Nucleus accumbens (tissue), 56 donors: ENCODE measurements at places on chromosomes 13 and 19.
A peak's percentile ranks its signal among the peaks of the same experiment; 100 is the strongest.

GRCh38 chr13:42112864-42113263 lies 64.4 kb downstream of the DGKH start:
- no peak for DNase-seq

DNA sequence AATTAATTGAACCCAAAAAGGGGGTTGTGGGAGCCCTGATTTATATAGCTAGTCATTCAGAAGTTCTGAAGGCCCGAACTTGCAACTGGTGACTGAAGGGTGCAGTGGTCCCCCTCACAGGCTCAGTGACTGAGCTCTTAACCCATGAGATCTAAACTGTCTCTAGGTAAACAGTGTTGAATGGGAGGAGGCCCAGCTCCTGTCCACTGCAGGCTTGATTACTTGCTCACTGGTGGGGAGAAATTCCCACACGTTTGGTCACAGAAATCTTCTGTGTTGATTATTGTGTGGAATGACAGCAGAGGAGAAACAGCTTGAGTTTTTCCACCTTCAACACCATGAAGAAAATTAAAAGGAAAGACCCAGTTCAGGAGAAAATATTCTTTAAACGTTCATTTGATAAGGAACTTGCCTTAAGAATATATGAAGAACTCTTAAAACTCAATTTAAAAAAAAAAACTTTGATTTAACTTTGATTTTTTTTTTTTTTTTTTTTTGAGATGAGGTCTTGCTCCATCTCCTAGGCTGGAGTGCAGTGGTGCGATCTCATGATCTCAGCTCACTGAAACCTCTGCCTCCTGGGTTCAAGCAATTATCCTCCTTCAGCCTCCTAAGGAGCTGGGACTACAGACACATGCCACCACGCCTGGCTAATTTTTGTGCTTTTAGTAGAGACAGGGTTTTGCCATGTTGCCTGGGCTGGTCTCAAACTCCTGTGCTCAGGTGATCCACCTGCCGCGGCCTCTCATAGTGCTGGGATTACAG lies 249.3 kb downstream of the UQCRFS1 start:
- no peak for DNase-seq

DNA sequence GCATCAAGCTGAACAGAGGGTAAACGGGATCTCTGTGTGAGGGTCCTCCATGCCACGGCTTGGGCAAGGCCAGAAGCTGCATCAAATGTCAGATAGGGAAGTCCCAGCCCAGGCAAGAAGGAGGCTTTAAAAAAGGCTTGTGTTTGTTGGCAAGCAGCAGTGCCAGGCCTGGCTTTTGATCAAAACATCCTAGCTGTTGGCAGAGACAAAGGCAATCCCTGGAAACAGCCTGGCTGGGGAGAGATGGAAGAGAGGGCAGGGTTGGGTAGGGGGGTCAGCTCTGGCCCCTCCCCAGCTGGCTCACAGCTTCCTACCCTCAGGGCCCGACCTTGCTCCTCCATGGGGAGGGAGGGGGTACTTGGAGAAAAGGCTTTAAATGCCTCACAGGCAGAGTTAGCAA lies 61.8 kb upstream of the KCTD15 start:
- DNase-seq, result peak; percentile 17

GRCh38 chr13:114010401-114011101 lies 36.7 kb upstream of the C13orf46 start:
- no peak for DNase-seq

DNA sequence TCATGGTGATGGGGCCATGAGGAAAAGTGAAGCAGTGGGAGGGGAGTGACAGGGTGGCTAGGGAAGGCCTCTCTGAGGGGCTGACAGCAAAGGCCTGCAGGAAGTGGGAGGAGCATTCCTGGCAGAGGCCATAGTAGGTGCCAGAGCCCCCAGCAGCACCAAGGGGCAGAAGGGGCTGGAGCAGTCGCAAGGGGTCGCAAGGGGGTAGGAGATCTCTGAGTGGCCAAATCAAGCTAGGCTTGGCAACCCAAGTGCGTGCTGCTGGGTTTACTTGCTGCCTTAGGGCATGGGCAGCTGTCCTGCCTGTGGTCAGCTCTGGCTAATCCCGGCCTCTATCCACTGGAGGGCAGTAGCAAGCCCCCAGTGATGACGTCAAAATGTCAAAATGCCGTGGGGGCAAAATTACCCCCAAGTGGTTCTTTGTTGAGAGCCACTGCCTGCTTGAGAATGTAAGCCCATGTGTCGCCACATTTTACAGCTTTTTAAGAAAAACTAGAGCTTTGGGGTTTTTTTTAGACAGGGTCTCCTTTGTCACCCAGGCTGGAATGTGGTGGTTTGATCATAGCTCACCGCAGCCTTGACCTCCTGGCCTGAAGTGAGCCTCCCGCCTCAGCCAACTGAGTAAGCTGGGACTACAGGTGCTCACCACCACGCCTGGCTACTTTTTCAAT lies 11.8 kb downstream of the CCDC97 start:
- no peak for DNase-seq

- no peak for DNase-seq
These were observed 165.0 kb downstream of the USP12 start for GRCh38 chr13:27006519-27007161.

GRCh38 chr13:79267560-79267959 lies 138.5 kb downstream of the RBM26 start:
- DNase-seq, result no peak

GRCh38 chr19:17926044-17926443 lies 6.8 kb upstream of the CCDC124 start:
- DNase-seq, result no peak

DNA sequence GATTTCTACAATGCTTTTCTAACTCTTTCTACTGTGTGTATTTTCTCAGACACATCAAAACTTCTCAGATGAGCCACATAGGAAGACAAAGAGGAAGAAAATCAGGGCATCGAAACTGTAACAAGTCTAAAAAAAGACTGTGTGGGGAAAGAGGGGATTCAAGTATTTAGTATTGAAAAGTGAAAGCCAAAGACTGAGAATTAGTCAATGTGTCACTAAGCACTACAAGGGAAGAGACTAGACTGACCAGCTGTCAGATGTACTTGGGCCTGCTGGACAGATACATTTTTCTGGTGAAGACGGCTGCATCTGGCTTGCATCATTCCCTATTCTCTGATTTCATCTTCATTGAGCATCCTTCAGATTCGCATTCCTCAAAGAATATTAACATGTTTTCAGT lies 25.4 kb downstream of the COMMD6 start:
- DNase-seq, result no peak

- DNase-seq, result no peak
These were observed 2.8 kb downstream of the NACC1 start for GRCh38 chr19:13120817-13121216.

- no peak for DNase-seq
These were observed 77.3 kb upstream of the SLAIN1 start for GRCh38 chr13:77620138-77620537.

- DNase-seq, result no peak
These were observed 164.8 kb upstream of the ZNF536 start for GRCh38 chr19:30207357-30207756.

- no peak for DNase-seq
These were observed 73.6 kb downstream of the ATP7B start for GRCh38 chr13:51937320-51938290.

DNA sequence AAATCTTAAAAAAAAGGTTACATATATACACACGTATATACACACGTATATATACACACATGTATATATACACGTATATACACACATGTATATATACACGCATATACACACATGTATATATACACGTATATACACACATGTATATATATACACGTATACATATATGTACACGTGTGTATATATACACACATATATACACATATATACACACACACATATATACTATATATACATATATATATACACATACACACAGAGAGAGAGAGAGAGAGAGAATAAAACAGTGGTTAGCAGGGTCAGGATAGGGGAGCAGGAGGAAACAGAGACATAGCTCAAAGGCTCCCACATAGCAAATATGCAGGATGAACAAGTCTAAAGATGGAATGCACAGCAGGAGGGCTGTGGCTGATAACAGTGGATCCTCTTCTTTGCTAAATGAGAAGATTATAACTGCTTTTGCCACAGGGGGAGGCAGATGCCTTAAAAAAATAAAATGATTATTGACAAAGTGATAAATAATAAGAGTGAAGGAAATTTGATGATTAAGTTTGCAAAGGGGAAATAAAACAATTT lies 714.5 kb downstream of the UQCRFS1 start:
- no peak for DNase-seq

- DNase-seq, result no peak
These were observed 160.7 kb downstream of the LMO7 start for GRCh38 chr13:75796825-75797224.

DNA sequence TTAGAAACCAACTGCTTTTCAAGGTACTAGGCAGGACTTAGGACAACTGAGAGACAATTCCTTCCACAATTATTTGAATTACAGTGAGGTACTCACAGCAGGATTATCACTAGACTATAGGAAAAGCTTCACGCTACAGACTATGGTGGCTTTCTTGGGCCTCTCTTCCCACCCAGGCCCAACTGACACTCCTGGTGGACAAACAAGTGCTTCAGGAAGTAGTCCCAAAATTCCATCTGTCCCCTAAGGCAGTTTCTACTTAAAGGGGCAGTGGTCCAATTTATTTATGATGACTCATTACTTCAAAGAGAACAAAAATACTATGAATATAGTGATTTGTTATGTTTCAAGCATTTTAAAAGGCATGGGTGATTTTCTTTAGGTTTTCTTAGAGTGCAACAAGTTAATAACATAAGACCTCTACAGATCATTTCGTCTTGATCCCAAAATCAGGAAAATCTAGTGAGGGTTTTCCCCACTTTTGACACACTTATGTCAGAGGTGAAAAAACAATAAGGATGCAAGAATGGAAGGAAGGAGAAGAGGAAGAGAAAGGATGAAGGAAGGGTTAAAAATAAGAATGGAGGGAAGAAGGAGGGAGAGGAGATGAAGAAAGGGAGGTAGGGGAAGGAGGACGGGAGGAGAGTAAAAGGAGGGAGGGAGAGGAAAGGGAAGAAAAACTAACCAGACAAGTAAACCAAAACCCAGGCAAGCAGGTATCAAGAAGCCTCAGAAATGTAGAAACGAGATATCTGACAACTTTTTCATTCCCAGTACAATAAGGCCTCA lies 100.7 kb downstream of the SERP2 start:
- DNase-seq, result no peak

DNA sequence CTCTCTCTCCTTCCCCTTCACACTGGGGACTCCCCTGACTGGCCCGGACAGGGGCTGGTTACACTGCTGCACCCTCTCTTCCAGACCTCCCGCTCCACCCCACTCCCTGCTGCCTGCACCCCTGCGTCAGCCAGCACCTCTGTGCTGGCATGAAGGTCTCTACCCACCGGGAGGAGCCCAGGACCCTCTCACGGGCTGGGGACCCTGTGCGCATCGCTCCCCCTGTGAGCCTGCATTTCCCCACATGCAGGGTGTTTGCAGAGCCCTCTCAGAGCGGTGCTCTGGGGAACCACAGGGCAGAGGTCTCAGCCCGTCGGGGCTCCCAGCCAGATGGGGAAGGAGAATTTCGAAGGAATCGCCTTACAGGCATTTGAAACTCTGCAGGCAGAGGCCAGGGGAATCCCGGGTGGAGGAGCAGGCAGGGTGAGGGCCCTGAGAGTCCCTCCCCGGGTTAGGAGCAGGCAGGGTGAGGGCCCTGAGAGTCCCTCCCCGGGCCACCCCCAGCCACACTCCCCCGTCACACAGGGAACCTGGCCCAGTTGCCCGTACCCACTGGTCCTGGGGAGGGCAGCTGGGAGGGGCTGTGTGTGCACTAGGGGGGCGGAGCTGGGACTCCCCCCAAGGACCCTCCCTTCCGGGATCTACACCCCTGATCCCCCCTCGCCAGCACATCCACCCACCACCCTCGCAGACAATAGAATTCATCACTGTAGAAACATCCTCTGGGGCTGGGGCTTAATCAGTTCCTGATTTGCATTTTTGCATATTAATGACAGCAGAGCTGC lies 16.3 kb upstream of the TCF3 start:
- DNase-seq, result no peak

DNA sequence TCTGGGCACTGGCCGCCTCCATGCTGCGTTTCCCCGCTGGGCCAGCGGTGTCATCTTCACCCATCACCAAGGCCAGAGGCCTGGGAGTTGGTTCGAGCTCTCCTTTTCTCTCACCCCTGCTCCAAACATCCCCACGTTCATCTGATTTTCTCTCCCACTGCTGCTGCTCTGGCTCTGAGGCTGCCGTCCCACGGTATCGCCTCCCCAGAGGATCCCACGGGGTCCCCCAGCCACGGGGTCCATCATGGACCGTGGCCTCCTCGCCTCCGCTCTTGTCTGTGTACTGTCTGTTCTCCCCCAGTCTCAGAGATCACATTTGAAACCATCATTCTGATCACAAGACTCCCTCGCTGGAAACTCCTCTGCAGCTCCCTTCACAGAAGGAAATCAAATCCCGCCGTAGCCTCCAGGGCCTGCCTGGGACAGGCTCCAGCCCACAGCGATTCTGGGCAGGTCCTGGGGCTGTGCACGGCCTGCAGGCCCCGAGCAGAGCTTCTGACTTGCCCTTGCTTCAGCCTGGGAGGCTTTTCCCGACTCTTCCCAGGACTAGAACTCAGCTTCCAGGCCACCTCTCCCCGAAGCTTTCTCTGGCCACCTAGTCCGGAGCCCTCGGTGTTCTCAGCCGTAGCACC lies 64.2 kb downstream of the SOX1 start:
- no peak for DNase-seq

DNA sequence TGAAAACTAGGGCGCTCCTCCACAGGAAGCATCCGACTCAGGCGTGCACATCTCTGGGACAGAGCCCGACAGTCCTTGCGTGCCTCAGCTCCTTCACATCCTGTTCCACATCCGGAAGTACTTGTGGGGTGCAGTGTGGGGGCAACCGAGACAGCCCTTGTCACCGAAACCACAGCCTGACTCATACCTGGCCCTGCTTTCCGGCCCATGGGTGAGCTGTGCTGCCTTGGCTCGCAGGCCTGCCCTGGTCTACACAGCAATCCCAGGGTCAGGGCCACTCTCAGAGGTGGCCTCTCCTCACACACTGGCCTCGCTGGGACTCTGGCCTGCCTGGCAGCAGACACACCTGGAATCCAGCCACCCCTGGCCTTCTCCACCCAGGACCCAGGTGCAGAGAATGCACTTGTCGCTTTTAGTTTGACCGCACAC lies 100.4 kb downstream of the STK24 start:
- DNase-seq, result no peak

- no peak for DNase-seq
These were observed 498.7 kb downstream of the MYO16 start for GRCh38 chr13:109128121-109128520.

- no peak for DNase-seq
These were observed 4.9 kb downstream of the ZAR1L start for GRCh38 chr13:32310134-32310706.

DNA sequence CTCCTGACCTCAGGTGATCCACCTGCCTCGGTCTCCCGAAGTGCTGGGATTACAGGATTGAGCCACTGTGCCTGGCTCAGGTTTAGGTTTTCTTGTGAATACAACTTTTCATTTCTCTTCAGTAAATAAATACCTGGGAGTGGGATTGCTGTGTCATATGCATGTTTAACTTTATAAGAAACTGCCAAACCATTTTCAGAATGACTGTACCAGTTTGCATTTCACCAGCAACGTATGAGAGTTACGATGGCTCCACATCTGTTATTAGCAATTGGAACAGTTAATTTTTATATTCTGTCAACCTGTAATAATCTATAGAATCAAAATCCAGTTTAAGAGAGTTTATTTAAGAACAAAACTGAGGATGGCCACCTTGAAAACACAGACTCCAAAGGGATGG lies 52.2 kb downstream of the TEX26 start:
- no peak for DNase-seq

- DNase-seq, result no peak
These were observed 13.0 kb upstream of the CDADC1 start for GRCh38 chr13:49234741-49235140.
